ENCODE measurements at places on chromosomes 6 and 20. TPM values are rescaled to one million over a fixed set of nuclear protein-coding genes. Genes with fewer than 3 reads are reported as not detected.

GPX5 gene
- total RNA-seq: not detected

SPTLC3 gene
- total RNA-seq: 0.07 TPM

ZSCAN23 gene
- total RNA-seq: not detected

LHFPL5 gene
- total RNA-seq: not detected

PRPH2 gene
- not detected for total RNA-seq

IL17F gene
- total RNA-seq: not detected

ABHD16B gene
- not detected for total RNA-seq

LBP gene
- 1.8 TPM for total RNA-seq

BACH2 gene
- 0.70 TPM for total RNA-seq

PLN gene
- not detected for total RNA-seq

GNL1 gene
- total RNA-seq: 33.8 TPM

TRIM15 gene
- 0.09 TPM for total RNA-seq

VNN1 gene
- total RNA-seq: 0.07 TPM

NECAB3 gene
- total RNA-seq: 14.9 TPM

ENTPD6 gene
- 132 TPM for total RNA-seq

MMP24 gene
- total RNA-seq: 23.3 TPM

TMEM244 gene
- not detected for total RNA-seq

EIF2S2 gene
- total RNA-seq: 93.0 TPM

C6orf58 gene
- 0.15 TPM for total RNA-seq

CASS4 gene
- not detected for total RNA-seq

ADGRF5 gene
- total RNA-seq: not detected

SLC2A10 gene
- total RNA-seq: not detected

TGM3 gene
- total RNA-seq: 0.03 TPM

ERVFRD-1 gene
- not detected for total RNA-seq

OOEP gene
- total RNA-seq: not detected
